ENCODE measurements at places on chromosomes 6 and 20. TPM values are rescaled to one million over a fixed set of nuclear protein-coding genes. Genes with fewer than 3 reads are reported as not detected.

The MCCD1 gene
- not detected for total RNA-seq

The AARS2 gene
- 16.5 TPM for total RNA-seq

The HRH3 gene
- total RNA-seq, result not detected

- H3K4me1 ChIP-seq, result no peaks in the 10 kb centered on the region
- no peak overlapping the region for H3K27ac ChIP-seq
- no peaks in the 10 kb centered on the region for H3K36me3 ChIP-seq
- DNase-seq, result no peak
Measured at GRCh38 chr6:166023273-166023989, 144.2 kb downstream of the TBXT start.

DNA sequence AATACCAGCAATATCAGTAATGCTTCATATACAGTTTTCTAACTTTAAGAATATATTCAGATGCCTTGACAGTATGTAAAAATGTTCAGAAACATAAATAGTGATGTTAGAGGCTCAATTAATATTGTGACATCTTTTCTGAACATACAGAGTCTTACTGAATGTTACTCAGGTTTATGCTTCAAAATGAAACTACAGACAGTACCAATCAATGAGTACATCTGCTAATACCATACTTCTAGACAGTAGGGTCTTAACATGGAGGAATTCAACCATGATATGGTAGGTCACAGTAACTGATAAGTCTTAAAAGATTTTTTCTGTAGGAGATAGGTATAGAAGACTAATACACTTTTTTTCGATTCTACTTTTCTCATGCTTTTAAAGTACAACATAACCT is 8.3 kb downstream of the GCLC start:
- H3K36me3 ChIP-seq, result peaks cover 6% of the 10 kb centered on the region
- DNase-seq, result no peak
- H3K4me3 ChIP-seq, result no peak overlapping the region
- peaks cover 50% of the 10 kb centered on the region for H3K4me1 ChIP-seq
- H3K27ac ChIP-seq, result no peak overlapping the region
- no peaks in the 10 kb centered on the region for H3K27me3 ChIP-seq

- no peaks in the 10 kb centered on the region for H3K4me1 ChIP-seq
- H3K27ac ChIP-seq, result no peak overlapping the region
- H3K36me3 ChIP-seq, result no peaks in the 10 kb centered on the region
- no peak for DNase-seq
- no peaks in the 10 kb centered on the region for H3K27me3 ChIP-seq
Measured at GRCh38 chr20:62319346-62319909, 16.6 kb downstream of the ADRM1 start.

DNA sequence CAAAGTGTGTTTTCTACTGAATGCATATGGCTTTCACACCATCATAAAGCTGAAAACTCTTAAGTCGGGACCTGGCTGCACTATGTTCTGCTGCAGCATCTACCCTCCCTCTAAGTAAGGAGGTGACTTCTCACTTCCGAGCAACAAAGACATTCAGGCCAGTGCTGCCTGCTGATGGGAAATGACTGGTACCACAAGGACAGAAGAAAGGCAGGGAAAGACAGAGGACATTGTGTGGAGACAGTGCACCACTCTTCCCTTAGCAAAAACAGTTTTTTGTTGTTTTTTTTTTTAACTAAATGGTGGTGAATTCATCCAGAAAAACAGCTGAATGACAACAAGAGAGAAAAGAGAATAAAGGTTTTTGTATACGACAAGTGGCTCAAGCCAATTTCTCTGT is 81.5 kb downstream of the MAP7 start:
- no peak overlapping the region for H3K27ac ChIP-seq
- DNase-seq, result no peak
- no peak overlapping the region for H3K4me3 ChIP-seq
- peaks cover 4% of the 10 kb centered on the region for H3K27me3 ChIP-seq

DNA sequence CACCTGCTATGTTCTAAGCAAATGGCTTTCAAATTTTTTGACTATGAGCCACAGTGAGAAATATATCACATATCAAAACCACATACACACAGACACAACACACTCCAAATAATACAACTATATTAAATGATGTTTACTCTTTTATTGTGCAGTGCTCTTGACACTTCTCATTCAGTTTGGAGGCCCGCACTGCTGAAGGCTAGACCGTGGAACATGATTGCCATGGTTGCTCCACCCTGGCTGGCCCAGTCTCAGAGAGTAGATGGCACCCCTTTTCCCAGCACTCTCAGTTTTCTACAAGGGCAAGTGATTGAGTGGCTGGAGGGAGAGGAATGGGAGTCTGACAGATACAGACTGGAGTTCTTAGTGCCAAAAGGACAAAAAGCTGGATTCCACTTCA is 86.9 kb downstream of the SH3BGRL2 start:
- no peak overlapping the region for H3K4me3 ChIP-seq
- H3K27me3 ChIP-seq, result peaks cover under 1% of the 10 kb centered on the region
- H3K27ac ChIP-seq, result no peak overlapping the region
- no peak for DNase-seq
- H3K4me1 ChIP-seq, result peaks cover 3% of the 10 kb centered on the region
